Urinary bladder (tissue), 4 donors: ENCODE measurements at places on chromosomes 2 and 18. TPM values are rescaled to one million over a fixed set of nuclear protein-coding genes. Genes with fewer than 3 reads are reported as not detected.

DNA sequence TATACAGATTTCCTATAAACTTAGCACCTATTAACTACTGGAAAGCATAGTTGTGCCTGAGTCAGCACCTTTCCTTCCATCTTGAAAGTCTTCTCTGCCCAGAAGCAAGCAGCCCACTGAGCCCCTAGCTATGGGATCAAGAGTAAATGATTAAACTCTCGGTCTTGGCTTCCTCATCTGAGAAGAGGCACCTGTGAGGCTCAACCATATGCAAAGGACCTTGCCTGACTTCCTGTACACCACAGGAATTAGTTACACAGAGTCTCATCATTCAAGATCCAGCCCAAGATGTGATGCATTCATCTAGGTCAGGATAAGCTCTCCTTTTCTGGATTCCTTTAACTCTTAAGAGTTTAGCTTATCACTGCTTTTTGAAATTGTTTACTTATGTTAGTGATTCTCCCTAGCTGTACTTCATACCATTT is 96.0 kb downstream of the CDH2 start:
- no peak for DNase-seq

DNA sequence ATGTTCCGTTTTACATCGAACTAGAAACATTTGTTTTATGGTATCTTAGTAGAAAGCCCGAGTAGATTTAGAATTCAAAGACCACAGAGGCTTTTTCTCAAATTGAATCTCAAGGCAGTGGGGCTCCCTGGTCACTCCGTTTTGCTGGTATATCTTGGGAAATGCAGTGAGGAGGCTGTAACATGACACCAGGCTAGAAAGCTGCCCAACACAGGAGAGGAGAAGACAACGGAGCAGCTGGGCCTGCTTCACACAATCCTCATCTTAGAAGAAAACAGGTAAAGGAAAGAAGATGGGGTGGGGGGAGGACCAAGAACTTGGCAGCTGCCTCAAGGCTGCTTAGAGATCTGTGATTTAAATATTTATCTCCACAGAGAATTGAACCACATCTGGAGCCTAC is 38.3 kb upstream of the EPB41L3 start:
- no peak for DNase-seq

AUP1 gene
- 112 TPM for polyA plus RNA-seq

FLACC1 gene
- 0.63 TPM for polyA plus RNA-seq

DNA sequence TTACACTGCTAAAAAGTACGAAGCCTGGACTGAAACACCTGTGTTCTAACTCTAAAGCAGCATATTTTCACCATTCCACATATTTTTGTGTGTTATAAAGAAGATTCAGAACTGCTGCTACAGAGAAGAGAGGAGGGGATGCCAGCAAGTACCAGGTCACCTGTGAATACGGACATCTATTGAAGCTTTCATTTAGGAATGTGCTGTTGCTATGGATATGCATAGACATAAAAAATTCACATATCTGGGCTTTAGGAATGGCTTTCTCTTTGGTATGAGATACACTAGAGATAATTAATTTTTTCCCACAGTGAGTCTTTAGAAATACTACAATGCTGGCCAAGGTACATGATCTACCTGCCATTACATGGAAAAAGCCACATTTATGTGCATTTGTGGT is 238.5 kb downstream of the WDR7 start:
- DNase-seq: no peak

STAT4 gene
- 0.80 TPM for polyA plus RNA-seq

DNA sequence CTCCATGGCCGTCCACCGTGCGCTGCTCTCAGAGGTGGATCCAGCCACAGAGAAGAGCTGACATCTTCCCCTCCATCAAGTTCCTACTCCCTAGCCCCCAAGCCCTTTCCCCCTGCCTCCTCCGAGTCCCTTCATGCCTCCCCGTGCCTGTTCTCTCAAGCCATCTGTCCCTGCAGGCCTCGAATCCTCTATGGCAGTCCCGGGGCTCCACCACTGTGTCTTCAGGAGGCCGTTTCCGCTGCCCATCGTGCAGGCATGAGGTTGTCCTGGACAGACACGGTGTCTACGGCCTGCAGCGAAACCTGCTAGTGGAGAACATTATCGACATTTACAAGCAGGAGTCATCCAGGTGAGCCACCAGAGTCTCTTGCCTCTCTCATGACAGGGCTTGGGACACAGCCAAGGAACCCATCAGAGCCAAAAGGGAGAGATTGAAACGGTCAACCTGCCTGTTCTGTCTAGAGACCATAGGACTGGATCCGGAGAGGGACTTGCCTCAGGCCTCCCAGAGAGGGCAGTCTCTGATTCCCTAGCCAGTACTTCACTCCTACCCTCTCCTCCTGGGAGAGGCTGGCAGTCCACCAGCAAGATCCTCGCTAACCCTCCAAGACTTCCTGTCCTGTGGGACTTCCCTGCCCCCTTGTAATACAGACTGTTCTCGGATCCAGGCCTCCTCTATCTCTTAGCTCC is 9.7 kb downstream of the UCN start:
- no peak for DNase-seq

KCNJ13 gene
- polyA plus RNA-seq: not detected

TBC1D8 gene
- polyA plus RNA-seq: 14.0 TPM

DNA sequence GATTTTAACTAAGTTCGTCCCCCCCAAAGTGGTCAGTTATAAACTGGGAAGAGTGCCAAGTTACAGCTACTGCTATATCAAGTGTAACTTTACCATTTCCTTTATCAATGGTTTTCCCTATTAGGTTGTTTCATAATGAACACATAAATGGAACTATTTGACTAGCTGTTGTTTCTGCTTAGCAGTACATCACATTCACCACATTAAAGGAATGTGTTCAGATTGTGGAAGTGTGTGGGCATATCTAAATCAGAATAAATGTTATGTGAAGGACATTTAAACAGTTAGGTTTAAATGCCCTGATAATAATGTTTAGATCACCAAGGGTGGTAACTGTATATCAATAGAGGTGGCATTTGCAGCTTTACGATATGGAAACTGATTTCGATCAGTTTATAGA is 45.1 kb downstream of the SLC9A4 start:
- DNase-seq: no peak

- DNase-seq: no peak
Measured at GRCh38 chr2:157760949-157761348, 115.2 kb downstream of the ACVR1 start.

SLC8A1 gene
- polyA plus RNA-seq: 26.9 TPM

DNA sequence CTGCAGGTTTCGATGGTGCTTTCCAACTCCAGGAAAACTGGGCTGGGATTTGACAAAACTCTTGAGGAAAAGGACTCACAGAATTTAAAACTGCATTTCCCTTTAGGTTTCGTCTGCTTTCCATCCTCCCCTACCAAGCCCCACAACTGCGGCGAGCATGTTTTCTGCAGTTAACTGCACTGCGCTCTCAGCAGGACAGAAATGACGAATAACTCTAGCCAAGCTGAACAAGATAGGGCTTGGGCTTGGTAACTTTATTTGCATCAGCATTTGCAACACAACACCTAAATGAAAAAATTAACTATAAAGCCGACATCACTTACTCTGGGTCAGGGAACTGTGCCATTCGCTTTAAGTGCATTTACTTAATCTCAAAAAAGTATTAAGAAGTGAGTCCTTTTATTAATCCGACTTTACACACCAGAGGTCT is 669 bp upstream of the PIKFYVE start:
- no peak for DNase-seq

DNA sequence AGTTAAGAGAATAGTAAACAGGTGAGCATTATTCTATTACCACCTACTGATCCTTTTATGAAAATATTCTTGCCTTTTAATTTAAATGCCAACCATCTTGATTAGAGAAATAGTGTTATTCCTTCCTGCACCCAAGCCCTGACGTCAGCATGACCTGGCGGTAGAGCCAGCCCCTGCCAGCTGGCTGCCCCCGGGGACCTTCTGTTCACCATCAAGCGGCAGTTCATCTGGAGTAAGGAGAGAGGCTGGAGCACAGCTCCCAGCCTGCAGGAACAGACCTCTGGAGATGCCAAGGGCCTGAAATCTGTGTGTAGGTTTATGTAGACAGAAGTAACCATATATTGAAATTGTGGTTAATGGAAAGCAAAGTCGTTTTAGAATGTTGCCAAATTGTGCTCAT is 171.8 kb downstream of the GBX2 start:
- DNase-seq: no peak

- no peak for DNase-seq
Measured at GRCh38 chr2:96325884-96326255, 753 bp downstream of the ITPRIPL1 start.

SYT4 gene
- 2.0 TPM for polyA plus RNA-seq

DNA sequence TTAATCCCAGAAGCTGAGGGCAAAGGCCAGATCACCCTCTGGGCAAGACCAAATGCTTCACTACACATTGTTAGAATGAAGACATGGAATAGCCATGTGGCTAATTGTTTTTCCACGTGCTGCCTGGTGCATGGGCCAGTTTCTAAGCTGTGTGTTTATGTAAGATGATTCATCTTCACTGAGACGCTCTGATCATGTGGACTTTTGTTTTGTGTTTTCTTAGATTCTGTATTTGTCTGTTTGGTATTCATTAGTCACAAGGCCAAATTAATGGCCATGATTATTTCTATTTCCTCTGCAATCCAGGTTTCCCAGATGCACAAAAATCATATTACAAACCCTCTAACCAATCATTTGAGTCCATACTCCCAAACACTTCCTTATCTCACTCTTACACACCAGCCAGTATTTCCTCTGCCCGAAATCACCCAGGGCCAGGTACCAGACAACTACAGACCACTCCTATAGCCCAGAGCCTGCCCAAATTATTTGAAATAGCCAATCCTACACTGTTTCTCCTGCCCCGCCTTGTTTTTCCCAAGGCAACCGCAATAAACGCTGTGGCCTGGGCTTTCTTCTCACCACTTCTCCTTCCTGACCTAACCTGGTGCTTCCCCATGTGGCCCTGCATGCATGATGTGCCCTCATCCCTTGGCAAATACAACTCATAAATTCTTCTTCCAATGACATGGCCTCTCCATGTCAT is 94.2 kb upstream of the SP3 start:
- DNase-seq: no peak

BOLL gene
- not detected for polyA plus RNA-seq

DNA sequence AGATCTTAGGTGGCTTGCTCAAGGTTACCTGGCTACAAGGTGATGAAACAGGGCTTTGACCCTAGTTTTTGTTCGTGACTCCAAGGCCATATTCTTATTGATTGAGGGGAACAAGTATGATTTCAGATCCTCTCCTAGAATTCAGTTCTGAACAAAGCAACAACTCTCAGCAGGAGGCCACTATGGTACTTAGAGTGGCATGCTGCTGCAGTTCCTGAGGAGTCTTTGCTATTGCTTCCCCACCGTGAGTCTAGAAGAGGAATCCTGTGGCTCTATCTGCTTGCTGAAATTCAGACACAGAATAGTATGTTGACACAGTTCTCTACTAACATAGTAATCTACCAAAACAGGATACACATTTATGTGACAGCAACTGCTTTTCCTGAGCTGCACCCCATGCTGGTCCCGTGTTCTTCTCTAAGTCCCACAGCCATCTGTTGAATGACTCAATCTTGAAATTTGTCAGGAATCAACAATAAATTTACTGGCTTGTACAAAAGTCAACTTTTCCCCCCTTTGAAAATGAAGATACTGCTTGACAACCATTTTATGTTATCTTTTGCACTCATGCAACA is 4.1 kb downstream of the TGFBRAP1 start:
- no peak for DNase-seq

- no peak for DNase-seq
Measured at GRCh38 chr2:233063269-233063975, 3.3 kb downstream of the INPP5D start.

DNA sequence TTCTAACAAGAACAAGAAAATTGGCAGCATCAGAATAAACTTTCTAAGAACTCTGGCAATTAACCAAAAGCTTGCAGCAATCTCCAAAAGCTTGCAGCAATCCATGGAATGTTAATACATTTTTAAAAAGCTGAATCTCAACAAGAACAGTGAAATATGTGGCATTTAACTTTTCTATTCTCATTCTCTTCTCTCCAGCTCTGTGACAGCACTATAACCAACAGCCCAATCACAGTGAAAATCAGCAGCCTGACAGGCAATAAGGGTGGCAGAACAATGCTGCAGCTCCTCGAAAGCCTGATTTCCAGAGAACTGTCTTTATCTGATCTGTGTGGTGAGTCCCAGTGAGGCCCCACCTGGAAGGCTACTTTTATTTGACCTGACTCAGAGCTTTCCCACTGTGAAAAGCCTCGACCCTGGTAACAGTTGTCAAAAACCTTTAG is 60.0 kb downstream of the TMEM131 start:
- no peak for DNase-seq

LRRTM4 gene
- polyA plus RNA-seq: 0.34 TPM

DNA sequence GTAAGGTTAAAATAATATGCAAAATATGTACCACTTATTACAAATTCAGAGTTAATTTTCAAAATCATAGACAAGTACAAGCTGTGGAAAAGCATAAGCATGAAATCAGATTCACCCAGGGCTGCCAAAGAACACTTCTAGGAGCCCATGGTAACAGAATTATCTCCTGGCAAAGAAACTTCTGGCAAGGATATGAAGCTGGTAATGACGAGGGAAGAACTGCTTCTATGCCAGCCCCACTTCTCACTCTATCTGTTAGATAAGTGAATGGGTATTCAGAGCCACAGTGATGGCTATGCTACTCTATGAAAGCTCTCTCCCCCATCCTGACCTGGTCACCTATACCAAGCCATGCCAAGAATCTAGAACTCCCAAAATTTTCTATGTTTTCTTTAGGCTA is 36.9 kb upstream of the PDE1A start:
- no peak for DNase-seq

DNA sequence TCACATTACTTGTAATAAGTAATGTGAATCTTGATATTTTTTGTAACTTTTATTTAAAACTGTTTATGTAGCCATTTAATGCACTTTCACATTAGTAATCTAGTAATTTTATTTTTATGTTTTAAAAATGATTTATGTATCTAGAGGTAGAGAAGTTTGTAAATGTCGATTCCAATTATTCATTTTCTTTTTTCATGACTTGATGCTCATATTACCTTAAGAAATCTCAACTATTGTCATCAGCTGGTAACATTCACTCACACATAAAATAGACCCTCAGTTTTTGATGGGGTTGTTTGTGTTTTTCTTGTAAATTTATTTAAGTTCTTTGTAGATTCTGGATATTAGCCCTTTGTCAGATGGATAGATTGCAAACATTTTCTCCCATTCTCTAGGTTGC is 351.7 kb upstream of the CDH7 start:
- no peak for DNase-seq

CFLAR gene
- polyA plus RNA-seq: 50.0 TPM

CRYBA2 gene
- polyA plus RNA-seq: not detected
